ENCODE measurements at places on chromosomes 6 and 20.

DNA sequence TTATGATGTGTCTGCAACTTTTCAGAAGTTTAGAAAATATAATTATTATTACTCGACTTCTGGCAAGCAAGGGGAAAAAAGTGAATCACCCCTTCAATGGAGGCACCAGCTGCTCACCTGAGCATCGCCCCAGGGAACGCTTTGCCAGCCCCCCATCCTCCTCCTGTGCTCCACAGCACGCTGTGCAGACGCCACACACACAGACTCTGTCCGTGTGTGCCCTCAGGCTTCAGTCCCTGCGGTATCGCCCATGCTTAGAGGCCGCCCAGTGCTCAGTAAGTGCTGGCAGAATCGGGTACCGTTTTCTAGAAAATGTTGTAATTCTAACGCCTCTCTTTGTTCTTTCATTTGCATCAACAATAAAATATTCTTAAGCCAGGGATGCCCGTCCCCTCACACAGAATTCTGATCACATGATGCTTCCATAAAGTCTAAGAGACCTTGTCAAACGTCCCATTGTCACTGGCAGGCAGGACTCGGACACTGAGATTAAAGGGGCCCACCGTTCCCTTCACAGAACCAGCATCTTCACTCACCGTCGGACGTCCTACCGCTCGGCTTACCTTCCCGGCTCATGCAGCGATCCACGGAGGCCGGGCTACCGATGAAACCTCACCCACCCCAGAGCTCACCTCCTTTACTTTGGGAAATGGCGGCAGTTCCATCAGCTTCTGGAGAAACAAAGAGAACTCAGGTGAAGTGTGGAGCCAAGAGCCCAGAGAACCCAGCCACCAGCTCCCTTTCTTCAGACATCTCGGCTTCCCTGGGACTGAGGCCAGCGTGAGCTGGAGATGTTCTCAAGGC is 105.5 kb downstream of the DLL1 start:
- no peak for DNase-seq

GRCh38 chr20:14009208-14009607 is 13.9 kb downstream of the MACROD2 start:
- DNase-seq: no peak

DNA sequence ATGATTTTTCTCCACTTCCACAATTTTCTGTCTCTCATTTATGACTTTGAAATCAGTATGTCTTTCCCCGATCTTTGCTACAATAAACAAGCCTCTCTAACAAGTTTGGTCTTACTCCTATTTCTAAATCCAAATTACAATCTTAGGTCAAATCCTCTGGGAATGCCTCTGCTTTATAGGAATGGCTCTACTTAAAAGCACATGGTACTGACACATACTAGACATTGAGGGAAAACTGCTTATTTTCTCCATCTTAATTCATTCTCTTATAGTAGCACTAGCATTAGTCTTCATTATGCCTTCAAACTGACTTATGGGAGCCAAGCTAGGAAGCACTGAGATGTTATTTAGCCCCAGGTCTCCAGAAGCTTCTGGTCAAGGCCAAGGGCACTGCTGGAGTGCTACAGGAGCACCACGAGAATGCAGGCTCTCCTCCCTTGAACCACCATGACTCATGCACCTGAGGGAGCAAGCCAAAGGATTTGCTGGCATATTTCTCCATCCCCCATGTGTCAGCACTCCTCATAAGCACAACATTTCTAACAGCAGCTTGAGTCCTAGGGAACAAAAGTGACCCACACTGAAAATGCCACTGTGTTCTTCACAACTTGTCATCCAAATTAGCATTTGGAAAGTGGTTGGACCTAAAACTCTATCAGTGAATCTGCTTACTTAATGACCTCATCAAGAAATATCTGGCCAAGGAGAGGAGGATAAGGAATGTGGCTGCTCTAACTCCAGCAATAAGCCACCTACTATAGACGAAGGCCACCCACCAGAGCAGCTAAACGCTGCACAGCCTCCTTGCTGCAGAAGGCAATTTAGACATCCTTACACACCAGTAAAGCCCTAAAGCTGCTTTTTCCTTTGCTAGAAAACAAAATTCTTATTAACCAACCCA is 156.8 kb upstream of the KCNQ5 start:
- no peak for DNase-seq

- no peak for DNase-seq
Observed at GRCh38 chr6:110723017-110723416, 92.3 kb downstream of the CDK19 start.

GRCh38 chr20:61941721-61942405 is 123.8 kb downstream of the TAF4 start:
- no peak for DNase-seq

DNA sequence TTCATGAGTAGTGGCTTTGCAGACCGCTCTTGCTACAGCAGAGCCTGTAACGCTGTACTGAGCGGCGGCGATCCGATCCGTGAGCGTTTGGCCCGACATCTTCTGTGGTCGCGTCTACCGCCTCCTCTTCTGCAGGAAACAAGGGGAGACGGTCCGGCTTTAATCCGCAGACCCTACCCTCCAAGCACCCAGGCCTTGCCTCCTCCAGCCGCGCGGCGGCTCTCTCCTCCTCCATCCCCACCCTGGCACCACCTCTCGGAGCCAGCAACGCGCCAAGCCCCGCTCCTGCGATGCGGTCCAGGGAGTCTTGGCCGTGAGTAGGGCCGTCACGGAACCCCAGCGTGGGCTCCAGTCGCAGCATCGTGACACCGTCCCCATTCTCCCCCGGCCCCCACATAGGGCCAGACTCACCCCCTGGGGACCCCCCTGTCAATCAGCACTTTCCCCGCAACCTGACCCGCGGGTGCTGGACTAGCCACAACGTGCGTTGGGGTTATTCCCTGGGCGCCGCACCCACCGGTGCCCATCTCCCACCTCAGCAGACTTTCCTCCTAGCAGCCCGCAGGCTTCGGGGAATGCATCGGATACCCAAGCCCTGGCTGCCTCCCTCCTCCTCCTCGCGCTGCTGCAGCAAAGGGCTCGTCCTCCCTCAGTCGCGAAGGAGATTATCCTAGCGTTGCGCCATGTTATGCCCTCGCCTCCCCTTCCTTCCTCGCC is 914 bp downstream of the SNAP91 start:
- DNase-seq: no peak

- DNase-seq: no peak
Observed at GRCh38 chr20:8385247-8385646, 253.2 kb downstream of the PLCB1 start.

DNA sequence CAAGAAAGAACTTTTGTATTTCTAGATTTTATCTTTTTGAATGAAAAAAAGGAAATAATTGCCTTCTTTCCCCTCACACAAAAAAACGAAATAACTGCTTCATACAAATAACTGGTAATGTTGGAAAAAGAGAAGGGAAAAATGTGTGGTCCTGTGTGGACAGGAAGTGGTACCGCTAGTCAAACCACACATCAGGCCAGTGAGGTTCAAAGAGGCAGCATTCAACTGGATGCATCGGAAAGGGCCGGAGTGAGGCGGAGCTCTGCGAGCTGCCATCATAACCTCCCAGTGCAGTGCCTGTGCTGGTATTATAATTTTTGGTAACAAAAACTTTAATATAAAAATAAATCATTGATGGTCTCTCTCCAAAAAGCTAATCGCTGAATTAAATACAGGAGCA is 111.2 kb downstream of the IRF4 start:
- no peak for DNase-seq

GRCh38 chr6:13071550-13072345 is 256.6 kb downstream of the TBC1D7 start:
- no peak for DNase-seq

- DNase-seq: peak; percentile 48
Observed at GRCh38 chr20:20003031-20003954, 13.9 kb upstream of the NAA20 start.

DNA sequence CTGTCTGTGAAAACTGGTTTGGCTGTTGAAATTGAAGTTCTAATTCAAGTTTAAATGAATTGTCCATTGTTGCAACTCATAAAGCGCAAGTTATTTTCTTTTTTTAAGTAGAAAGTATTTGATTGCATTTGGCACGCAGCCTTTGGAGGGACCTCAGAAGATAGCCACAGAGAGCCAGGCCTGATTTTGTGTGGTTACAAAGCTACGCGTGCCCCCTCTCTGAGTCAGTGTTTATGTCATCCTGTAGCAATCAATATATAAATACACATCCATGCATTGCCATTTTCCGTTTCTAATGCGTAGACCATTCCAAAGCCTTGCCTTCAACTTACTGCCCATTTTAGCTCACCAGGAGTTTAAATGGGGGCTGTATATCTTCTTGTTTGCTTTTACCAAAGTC is 173.2 kb downstream of the TMEM242 start:
- no peak for DNase-seq

Data from activated naive CD8-positive, alpha-beta T cell treated with anti-CD3 and anti-CD28 coated beads for 36 hours (primary cell).